Activated CD8-positive, alpha-beta memory T cell treated with anti-CD3 and anti-CD28 coated beads for 48 hours (primary cell): ENCODE measurements at places on chromosomes 7 and 10.

- no peak for DNase-seq
Measured at GRCh38 chr7:21370283-21370982, 57.5 kb upstream of the SP4 start.

DNA sequence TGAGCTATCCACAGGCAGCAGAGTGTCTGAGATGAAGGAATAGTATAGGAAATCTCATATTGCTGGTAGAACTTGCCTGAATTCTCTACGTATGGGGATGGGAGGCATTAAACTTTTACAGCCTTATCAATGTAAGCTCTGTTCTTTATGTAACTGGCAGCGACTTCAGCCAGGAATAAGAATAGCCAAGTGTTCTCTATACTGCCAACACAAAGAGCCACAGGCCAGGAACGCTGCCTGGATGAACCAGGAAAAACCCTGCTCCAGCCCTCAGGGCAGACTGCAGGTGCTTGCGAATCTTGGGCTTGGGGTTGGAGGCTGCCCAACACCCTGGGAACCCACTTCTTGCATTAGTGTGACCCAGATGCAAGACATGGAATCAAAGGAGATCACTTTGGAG is 6.1 kb upstream of the OLAH start:
- no peak for DNase-seq

DNA sequence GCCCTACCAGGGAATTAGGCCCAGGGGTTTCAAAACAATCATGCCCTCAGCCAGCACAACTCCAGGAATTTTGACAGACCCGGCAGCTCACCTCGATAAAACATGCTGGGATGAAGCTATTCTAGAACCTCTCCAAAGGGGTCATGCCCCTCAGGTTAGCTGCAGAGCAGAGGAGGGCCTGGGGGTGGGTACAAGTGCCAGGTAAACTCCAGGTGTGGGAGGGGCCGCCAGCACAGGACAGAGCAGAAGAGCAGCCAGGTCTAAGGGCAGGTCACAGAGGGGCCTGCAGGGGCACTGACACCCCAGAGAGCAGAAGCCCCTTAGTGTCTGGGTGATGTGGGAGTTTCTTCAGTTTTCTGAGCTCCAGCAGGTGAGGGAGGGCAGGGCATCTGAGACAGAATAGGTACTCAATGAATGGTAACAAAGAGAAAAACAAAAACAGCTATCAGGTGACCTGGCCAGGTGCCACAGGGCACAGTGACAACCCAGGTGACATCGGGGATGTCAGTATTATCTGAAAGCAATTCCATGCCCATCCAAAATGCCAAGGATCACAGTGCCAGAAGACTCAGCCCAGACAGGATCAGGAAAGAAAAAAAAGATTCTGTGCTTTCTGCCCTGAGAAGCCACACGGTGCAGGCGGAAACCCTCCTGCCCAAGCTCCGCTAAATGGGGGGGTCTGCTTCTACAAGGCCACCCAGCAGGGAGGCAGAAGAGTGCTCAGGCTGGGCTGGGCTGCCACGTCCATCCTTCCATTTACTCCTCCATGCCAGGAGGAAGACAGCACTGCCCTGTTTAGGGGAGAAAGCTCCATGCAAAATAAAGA is 104.5 kb downstream of the TNS3 start:
- DNase-seq, result no peak

GRCh38 chr7:126411032-126411820 is 841.5 kb downstream of the GRM8 start:
- no peak for DNase-seq
